ENCODE measurements at places on chromosomes 11 and 22.

GRCh38 chr11:32154275-32154674 lies 63.4 kb downstream of the RCN1 start:
- no peak for DNase-seq

- no peak for DNase-seq
Observed at GRCh38 chr11:122105044-122105758, 10.8 kb downstream of the BLID start.

- no peak for DNase-seq
Observed at GRCh38 chr11:17423533-17424310, 35.3 kb upstream of the KCNJ11 start.

GRCh38 chr22:47657224-47657623 lies 894.8 kb downstream of the TBC1D22A start:
- no peak for DNase-seq
